ENCODE measurements at places on chromosomes 12 and 14. TPM values are rescaled to one million over a fixed set of nuclear protein-coding genes. Genes with fewer than 3 reads are reported as not detected.

BHLHE41 gene
- total RNA-seq = 34.5 TPM

SOX5 gene
- total RNA-seq = 85.5 TPM

MYG1 gene
- 59.1 TPM for total RNA-seq

DNA sequence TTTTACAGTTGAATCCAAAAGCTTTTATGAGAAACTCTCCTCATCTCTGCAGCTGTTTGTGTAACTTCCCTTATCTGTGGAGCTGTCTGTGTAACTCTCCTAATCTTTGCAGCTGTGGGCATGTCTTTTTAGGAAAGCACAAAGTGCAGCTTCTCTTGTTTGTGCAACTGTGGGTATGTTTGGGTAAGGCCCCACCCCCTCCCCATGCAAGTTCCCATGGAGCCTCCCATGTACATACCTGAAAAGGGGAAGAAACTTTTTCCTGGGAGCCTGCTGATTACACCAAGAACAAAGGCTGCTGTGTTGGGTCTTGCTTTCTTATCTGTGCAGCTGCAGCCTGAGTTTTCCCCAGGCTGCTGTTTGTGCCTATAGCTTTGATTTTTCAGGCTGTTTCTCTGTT lies 42.7 kb upstream of the CDKN3 start:
- no peak overlapping the region for H3K4me3 ChIP-seq
- H3K27ac ChIP-seq = no peak overlapping the region
- H3K27me3 ChIP-seq = peaks cover 14% of the 10 kb centered on the region
- DNase-seq = no peak
- H3K4me1 ChIP-seq = no peaks in the 10 kb centered on the region

DNA sequence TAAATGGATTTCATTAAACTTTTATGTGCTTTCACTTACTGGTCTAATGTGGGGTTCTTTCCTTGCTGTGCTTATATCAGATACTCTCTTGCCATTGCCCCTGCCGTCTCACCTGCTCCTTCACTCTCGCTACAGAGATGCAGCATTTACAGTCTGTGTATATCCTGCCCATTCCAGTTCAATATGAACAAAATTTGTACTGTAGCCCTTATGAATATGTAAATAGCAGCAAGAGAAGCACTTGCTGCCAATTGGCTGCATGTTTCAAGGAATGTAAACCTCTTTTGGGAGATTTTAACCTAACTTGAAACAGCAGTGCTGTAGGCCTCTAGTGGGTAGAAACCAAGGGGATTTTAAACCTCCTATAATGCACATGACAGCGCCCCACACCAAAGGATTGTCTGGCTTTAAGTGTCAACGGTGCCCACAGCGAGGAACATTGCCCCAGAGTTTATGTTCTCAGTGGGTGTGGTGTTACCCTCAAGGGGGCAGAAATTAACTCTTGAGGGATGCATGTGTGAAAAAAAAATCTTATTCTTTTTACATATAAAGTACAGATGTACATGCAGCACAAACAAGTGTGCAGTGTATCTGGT lies 19.1 kb downstream of the PCNX1 start:
- peaks cover 32% of the 10 kb centered on the region for H3K4me1 ChIP-seq
- no peak overlapping the region for H3K4me3 ChIP-seq
- no peaks in the 10 kb centered on the region for H3K36me3 ChIP-seq
- H3K27ac ChIP-seq = no peak overlapping the region

GRCh38 chr12:43331935-43332334 lies 220.1 kb downstream of the ADAMTS20 start:
- H3K27ac ChIP-seq = no peak overlapping the region
- DNase-seq = no peak
- peaks cover 9% of the 10 kb centered on the region for H3K27me3 ChIP-seq
- H3K4me1 ChIP-seq = no peaks in the 10 kb centered on the region
- no peak overlapping the region for H3K4me3 ChIP-seq

DNA sequence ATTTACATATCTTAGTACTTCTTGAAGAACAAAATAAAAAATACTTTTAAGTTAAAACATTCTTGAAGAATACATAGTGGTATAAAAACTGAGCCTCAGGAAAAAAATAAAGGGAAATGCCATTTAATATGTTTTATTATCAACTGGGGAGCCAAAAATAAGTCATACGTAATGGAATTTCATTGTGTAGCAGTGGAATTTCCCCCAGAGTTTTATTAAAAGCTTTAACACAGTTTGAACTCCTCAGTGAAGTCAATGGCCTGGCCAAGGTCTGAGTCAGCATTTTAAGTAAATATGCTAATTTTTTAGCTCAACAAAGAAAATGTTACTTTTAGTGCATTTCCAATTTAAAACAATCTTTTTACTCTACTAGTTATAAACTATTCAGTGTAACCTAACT lies 350.1 kb upstream of the ATP2B1 start:
- no peaks in the 10 kb centered on the region for H3K4me1 ChIP-seq
- no peak overlapping the region for H3K4me3 ChIP-seq
- H3K27me3 ChIP-seq = no peaks in the 10 kb centered on the region
- no peaks in the 10 kb centered on the region for H3K36me3 ChIP-seq
- no peak overlapping the region for H3K27ac ChIP-seq

DNA sequence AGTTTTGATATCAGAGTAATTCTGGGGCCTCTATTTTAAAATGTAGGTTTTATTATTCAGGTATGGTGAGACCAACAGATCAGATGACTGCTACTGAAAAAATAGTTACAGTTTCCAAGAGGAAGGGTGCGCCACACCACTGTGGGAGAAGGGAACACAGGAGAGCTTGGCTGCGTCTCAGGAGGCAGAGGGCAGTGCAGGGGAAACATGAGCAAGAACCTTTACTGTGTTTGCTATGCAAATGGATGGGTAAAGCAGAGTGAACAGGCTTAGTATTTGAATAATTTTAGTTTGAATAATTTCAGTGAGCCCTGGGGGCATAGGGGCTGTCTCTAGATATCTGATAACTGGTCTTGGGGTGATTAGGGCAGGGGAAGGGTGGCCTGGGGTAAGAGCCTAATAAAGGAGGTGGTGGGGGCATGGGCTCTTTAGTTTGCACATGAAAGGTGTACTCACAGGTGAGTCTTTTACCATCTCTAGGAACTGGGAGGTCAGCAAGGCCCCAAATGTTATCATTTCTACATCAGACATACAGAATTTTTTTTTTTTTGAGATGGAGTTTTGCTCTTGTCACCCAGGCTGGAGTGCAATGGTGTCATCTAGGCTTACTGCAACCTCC lies 196.8 kb upstream of the NEDD1 start:
- H3K27me3 ChIP-seq = peaks cover 2% of the 10 kb centered on the region
- H3K4me1 ChIP-seq = no peaks in the 10 kb centered on the region
- H3K27ac ChIP-seq = no peak overlapping the region
- H3K36me3 ChIP-seq = no peaks in the 10 kb centered on the region
- DNase-seq = no peak
- H3K4me3 ChIP-seq = no peak overlapping the region

GRCh38 chr14:52791223-52792096 lies at the start of gene GNPNAT1:
Gene GNPNAT1 (minus strand): TSS chr14:52791607. CDS start chr14:52784650, 6,957 bp downstream.
- peak; percentile 79 for DNase-seq
- peaks cover 4% of the 10 kb centered on the region for H3K36me3 ChIP-seq
- H3K27ac ChIP-seq = peak within 1 kb of the TSS; percentile 77
- peaks cover 27% of the 10 kb centered on the region for H3K4me1 ChIP-seq
- peak within 1 kb of the TSS; percentile 91 for H3K4me3 ChIP-seq

Data from activated B cell treated with CpG ODN at 0.5 μM for 24 hours (primary cell).